ENCODE measurements at places on chromosomes 12 and 14. TPM values are rescaled to one million over a fixed set of nuclear protein-coding genes. Genes with fewer than 3 reads are reported as not detected.
A peak's percentile ranks its signal among the peaks of the same experiment; 100 is the strongest.

GRCh38 chr14:79093531-79093930 is 923.4 kb downstream of the NRXN3 start:
- H3K36me3 ChIP-seq, result no peaks in the 10 kb centered on the region
- no peaks in the 10 kb centered on the region for H3K27me3 ChIP-seq
- H3K4me1 ChIP-seq, result no peaks in the 10 kb centered on the region
- H3K4me3 ChIP-seq, result no peak overlapping the region
- H3K27ac ChIP-seq, result no peak overlapping the region
- no peak for DNase-seq

- H3K4me3 ChIP-seq, result no peak overlapping the region
- peak; percentile 66 for DNase-seq
- peaks cover 24% of the 10 kb centered on the region for H3K4me1 ChIP-seq
- H3K27ac ChIP-seq, result no peak overlapping the region
- H3K27me3 ChIP-seq, result no peaks in the 10 kb centered on the region
These were observed 7.9 kb upstream of the ITFG2 start for GRCh38 chr12:2804393-2805142.

Gene REM2
- total RNA-seq, result 3.9 TPM

- no peak for DNase-seq
- no peaks in the 10 kb centered on the region for H3K36me3 ChIP-seq
- no peak overlapping the region for H3K4me3 ChIP-seq
- H3K4me1 ChIP-seq, result peaks cover 4% of the 10 kb centered on the region
- no peaks in the 10 kb centered on the region for H3K27me3 ChIP-seq
These were observed 19.0 kb upstream of the PELI2 start for GRCh38 chr14:56099081-56099797.

DNA sequence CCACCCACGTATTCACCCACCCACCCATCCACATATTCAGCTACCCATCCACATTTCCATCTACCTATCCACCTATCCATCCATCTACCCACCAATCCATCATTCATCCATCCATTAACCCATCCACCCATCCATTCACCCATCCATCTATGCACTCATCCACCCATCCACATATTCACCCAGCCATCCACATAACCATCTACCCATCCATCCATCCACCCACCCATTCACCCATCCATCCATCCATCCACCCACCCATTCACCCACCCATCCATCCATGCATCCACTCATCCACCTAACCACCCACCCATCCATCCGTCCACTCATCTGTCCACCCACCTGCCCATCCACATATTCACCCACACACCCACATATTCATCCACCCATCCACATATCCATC is 70.5 kb downstream of the LGMN start:
- no peak for DNase-seq
- H3K36me3 ChIP-seq, result no peaks in the 10 kb centered on the region
- H3K4me3 ChIP-seq, result no peak overlapping the region
- H3K27ac ChIP-seq, result peak overlapping the region; percentile 72

Gene NPFF
- total RNA-seq, result not detected

Data from spleen (tissue), 13 donors.